H54 (cell line): ENCODE measurements at places on chromosomes 5 and 9.

DNA sequence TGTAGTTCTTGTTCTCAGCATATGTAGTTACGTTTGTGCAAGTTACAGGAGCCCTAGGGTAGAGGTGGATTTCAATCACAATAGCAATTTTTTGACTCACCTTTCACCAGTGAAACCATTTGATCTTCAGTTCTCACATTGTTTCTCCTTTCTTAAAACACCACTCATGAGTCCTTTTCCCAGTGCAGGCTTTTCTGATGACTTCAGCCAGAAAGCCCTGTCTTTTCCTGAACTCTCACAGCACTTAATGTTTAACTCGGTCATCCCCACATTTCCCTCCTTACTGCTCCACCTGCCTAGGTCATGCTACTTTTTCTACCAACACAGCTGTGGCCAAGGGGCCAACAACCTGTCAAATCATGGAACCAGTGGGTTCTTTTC is 37.9 kb downstream of the ARHGEF28 start:
- DNase-seq: no peak

GRCh38 chr5:171409164-171410136 is 10.0 kb upstream of the FGF18 start:
- DNase-seq: no peak

DNA sequence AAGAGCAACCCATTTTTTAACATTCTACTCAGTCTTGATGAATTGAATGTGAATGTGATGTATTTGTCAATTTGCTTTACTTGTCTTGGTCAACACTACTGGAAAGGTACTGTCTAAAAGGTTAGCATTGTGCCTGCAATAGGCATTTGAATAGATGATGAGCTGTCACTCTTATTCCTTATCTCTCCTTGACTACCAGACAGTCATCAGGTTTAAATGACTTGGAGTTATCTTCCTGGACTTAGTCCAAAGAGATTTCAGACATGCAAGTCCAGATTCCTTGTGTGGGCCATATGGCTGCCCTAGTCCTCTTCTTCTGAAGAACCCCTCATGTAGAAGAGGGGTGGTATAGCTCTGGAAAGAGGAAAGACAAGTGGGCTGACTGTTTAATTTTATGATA is 4.8 kb downstream of the ARHGEF28 start:
- DNase-seq: no peak

DNA sequence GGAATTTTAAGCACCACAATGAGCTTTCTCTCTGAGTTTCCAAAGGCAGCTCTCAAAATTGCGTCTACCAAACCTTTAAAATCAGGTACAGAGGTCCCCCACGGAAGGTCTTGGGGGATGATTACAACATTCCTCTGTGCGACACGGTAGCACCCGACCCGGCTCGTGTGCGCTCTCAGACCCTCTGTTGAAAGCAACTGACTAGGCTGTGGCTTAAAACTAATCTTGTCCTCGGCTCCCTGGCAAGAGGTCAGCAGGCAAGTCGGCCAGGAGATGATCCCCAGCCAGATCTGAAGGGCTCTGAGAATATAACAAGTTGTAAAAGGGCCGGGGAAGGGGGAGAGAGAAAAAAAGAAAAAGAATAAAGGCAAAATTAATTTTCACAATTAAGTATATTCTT is 92.6 kb upstream of the LMX1B start:
- DNase-seq: no peak

GRCh38 chr5:54524704-54525103 is 7.1 kb downstream of the SNX18 start:
- DNase-seq: no peak

GRCh38 chr5:100827481-100827889 is 75.6 kb downstream of the ST8SIA4 start:
- DNase-seq: no peak

GRCh38 chr9:93540305-93540704 is 36.1 kb upstream of the PHF2 start:
- DNase-seq: no peak

DNA sequence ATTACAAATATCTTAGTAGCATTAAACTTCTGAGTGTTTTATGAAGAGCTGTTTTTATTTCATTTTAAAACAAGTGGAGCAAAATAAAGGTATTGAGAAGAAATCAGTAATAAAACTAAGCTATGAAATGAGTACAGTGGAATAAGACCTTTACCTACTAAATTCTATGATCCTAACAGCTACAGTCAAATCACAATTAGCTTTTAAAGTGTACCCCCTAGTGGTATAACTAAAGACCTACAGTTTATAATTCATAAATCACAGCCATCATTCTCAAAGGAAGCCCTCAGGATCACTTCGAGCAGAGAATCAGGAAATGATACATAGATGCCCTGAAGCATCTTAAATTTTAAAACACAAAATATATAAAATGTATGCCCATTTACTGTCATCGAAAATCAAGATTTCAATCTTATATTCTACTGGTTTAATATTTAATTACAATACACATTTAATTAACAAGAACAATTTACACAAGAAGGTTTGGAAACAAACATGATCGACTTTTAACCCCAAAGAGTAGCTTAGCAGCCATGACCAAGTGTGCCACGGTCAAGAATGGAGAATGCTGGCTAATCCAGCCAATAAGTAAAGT is 12.3 kb downstream of the CCNH start:
- no peak for DNase-seq

DNA sequence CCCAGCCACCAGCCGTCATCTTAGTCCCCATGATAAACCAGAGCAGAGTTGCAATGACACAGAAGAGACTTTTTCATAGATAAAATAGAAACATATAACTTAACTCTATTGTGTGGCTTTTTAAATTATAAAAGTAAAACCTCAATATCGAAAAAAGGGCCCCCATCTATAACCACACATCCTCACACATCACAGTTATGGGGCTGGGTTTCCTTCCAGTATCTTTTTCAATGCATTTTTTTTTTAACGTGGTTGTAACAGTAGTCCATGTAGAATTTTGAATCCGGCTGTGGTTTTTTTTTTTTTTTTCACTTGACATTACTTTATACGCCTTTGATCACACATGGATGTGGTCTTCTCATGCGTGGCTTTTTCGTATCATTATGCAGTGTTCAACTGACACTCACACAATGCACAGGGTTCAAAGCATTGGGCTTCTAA is 77.4 kb downstream of the CFAP77 start:
- DNase-seq: no peak

DNA sequence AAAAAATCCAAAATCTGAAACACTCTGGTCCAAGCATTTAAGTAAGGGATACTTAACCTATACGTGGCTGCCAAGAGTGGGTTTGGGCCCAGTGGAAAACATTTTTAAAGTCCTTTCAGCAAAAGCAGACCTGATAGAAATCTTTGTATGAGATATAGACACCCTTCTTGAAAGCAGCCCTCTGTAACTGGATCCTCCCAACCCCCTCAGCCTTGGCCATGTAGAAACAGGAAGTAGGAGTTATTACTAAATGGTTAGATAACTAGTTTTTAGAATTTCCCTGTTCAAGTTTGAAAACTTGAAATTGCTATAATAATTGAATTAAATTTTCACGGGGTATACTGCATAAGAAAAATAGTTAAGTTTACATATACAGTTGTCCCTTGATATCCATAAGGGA is 111.3 kb upstream of the PCA3 start:
- no peak for DNase-seq
